ENCODE measurements at places on chromosomes 1 and 21. TPM values are rescaled to one million over a fixed set of nuclear protein-coding genes. Genes with fewer than 3 reads are reported as not detected.

GRCh38 chr1:242242983-242243382, 244.1 kb upstream of the MAP1LC3C start:
- no peak for DNase-seq
- no peaks in the 10 kb centered on the region for H3K36me3 ChIP-seq
- H3K27me3 ChIP-seq, result no peaks in the 10 kb centered on the region

DNA sequence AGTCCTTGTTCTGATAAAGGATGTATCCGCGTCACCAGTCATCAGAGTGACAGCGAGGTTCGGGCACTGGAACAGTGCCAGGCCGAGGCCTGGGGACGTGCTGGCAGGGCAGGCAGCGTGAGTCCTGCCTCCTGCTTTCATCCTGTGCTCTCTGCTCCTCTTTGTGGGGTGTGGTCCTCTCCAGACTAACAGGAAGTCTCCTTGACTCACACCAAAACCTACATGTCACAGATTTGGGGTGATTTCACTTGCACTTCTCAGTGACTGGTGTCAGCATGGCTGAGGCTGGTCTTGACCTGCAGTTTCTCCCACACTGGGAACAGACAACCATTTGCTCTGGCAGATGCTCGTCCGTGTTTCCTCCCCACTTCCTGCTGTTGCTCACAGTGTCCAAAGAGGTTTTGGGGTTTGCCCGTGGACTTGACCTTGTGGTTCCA, 8.8 kb upstream of the NLRP3 start:
- H3K4me1 ChIP-seq, result no peaks in the 10 kb centered on the region
- no peaks in the 10 kb centered on the region for H3K36me3 ChIP-seq
- no peak for DNase-seq
- no peaks in the 10 kb centered on the region for H3K27me3 ChIP-seq

GRCh38 chr1:3662080-3662671, 9.9 kb downstream of the TP73 start:
- H3K4me3 ChIP-seq, result no peak overlapping the region
- no peak overlapping the region for H3K27ac ChIP-seq
- DNase-seq, result no peak
- no peaks in the 10 kb centered on the region for H3K4me1 ChIP-seq
- no peaks in the 10 kb centered on the region for H3K27me3 ChIP-seq

DNA sequence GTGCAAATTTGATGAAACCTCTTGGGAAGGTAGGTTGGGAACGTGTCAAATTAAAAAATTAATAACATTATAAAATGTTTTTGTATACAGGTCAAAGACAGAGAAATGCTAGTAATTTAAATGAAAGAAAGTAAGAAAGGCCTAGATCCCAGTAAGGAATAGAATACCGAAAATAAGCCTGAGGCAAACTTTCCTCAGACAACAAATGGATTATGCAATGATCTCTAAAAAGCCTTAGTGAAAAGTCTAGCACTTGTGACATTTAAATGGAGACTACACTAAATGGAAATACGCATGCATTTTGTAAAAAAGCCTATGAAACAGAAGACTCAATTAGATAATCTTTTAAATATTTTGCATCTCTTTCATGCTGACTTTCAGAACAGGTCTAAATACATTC, 138.5 kb upstream of the ZNHIT6 start:
- H3K36me3 ChIP-seq, result no peaks in the 10 kb centered on the region
- peaks cover 4% of the 10 kb centered on the region for H3K4me1 ChIP-seq
- DNase-seq, result no peak
- no peak overlapping the region for H3K4me3 ChIP-seq

GRCh38 chr1:80818211-80818610, 982.5 kb upstream of the ADGRL2 start:
- no peaks in the 10 kb centered on the region for H3K36me3 ChIP-seq
- no peak overlapping the region for H3K27ac ChIP-seq
- H3K4me1 ChIP-seq, result no peaks in the 10 kb centered on the region
- DNase-seq, result no peak
- H3K4me3 ChIP-seq, result no peak overlapping the region
- H3K27me3 ChIP-seq, result no peaks in the 10 kb centered on the region

- no peak overlapping the region for H3K4me3 ChIP-seq
- H3K4me1 ChIP-seq, result no peaks in the 10 kb centered on the region
- DNase-seq, result no peak
- peaks cover 2% of the 10 kb centered on the region for H3K36me3 ChIP-seq
- no peaks in the 10 kb centered on the region for H3K27me3 ChIP-seq
Measured at GRCh38 chr1:8797216-8797615, 20.2 kb downstream of the RERE start.

DNA sequence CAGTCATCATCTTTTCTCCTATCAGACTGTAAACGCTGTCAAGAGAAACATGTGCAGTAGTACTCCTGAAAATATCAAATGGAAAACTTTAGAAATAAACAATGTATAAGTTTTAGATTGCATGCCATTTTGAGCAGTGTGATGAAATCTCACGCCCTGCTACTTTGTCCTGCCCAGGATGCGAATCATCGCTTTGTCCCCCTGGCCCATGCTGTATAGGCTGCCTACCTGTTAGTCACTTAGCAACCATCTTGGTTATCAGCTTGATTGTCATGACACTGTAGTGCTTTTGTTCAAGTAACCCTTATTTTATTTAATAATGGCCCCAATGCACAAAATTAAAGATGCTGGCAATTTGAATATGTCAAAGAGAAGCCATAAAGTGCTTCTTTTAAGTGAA, 363.0 kb downstream of the ZP4 start:
- no peak overlapping the region for H3K4me3 ChIP-seq
- H3K27ac ChIP-seq, result no peak overlapping the region
- no peak for DNase-seq
- H3K27me3 ChIP-seq, result no peaks in the 10 kb centered on the region

- peaks cover 24% of the 10 kb centered on the region for H3K4me1 ChIP-seq
- H3K36me3 ChIP-seq, result no peaks in the 10 kb centered on the region
- DNase-seq, result peak; percentile 60
Measured at GRCh38 chr1:204377800-204378668, 18.3 kb upstream of the PLEKHA6 start.

PYHIN1 gene
- total RNA-seq, result not detected

PROK1 gene
- not detected for total RNA-seq

CCDC181 gene
- total RNA-seq, result 0.23 TPM

All from Caco-2 (cell line).